OCI-LY7 (cell line): ENCODE measurements at places on chromosomes 1 and 21.

- no peak for DNase-seq
Observed at GRCh38 chr1:157880621-157881020, 39.0 kb upstream of the CD5L start.

DNA sequence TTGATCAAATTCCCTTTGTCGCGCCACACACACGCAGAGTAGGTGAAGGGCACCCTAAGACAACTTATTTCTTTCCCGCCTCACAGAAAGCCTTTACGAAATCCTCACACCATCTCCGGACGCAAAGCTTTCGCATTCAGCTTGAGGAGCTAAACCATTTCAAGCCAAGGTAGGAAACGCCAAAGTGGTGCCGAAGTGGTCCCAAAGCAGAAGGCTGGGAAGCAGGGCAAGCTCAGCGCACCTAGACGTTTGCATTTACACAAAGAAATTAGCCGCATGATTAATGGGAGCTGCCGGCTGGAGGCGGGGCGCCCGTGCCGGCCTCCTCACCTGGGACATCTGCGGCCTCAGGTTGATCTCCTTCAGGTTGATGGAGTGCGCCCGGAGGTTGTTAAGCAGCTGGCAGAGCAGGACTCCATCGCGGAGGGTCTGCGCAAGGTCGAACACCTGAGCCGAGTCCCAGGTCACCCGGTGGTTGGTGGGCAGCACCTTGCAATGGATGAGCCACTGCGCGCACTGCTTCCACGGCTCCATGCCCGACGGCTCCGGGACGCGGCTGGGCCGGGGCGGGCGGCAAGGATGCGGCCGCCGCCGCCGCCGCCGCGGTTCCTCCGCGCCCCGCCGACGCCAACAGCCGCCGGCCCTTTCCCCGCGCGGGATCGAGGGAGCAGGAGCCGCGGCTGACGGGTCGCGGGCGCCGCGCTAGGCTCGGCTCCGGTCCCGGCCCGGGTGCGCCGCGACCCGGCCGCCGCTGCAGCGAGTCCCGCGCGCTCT lies 457 bp downstream of the VAV3 start:
- DNase-seq, result peak; percentile 46

- DNase-seq, result no peak
Observed at GRCh38 chr1:7093297-7093696, 308.0 kb downstream of the CAMTA1 start.

DNA sequence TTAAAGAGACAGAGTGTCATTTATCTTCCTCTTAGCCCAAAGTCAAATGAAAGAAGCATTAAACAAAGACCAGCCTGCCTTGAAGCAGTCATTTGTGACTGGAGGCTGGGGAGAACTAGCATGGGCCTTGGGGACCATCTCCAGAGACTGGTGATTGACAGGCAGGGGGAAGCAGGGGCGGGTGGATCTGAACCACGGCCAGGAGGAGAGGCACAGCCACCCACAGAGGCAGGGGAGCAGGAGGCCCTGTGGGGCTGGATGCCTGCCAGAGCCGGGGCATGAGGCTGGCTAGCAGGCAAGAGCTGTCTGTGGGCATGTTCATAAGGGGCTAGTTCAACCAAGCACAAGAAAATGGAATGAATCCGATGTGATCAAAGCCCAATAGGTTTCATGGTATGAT lies 73.9 kb downstream of the PLXNA2 start:
- DNase-seq, result no peak

GRCh38 chr1:36463463-36463802 lies 751 bp downstream of the MRPS15 start:
- DNase-seq, result peak; percentile 8

DNA sequence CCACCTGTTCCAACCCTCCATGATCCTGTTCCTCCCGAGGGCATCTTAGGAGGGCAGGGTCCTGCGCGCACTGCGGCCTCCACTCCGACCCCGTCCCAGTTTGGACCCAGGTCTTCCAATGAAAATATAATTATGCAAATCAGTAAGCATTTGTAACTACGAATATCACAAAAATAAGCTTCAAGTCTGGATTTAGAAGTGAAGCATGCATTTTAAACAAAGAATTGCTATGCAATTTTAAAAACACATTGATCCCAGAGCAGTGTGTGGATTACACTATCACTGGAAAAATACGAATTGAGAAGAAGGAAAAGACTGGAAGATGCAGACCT lies 673 bp downstream of the PRMT2 start:
- DNase-seq, result no peak

- DNase-seq, result no peak
Observed at GRCh38 chr1:55724551-55725325, 509.6 kb upstream of the USP24 start.

GRCh38 chr1:51575406-51576084 lies 41.3 kb upstream of the OSBPL9 start:
- no peak for DNase-seq

DNA sequence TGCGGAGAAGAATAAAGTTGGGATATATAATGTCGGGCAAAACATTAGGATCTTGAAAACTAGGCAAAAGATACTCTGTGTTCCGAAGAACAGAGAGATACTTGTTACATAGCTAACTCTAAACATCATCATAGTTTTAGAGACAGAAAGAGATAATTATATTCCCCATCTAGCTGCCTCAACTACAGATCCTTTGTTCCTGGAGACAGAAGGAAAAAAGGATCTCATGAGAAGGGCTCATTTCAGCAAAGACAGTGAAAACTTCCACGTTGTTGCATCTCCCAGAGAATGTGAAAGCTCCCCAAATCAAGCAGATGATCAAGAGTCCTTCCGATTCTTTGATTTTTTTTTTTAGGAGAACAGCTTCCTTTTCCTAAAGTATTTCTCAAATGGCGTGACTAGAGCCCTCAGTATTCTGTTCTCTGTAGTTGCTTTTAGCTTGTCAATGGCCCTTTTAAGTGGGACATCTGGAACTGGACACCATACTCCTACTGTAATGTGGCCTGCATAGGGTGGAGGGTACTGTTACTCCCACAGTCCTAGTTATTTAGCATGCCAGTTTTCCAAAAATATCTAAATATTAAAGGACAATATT lies 1048.2 kb downstream of the TTLL7 start:
- DNase-seq, result no peak

GRCh38 chr1:64913361-64914015 lies 52.9 kb downstream of the JAK1 start:
- no peak for DNase-seq

DNA sequence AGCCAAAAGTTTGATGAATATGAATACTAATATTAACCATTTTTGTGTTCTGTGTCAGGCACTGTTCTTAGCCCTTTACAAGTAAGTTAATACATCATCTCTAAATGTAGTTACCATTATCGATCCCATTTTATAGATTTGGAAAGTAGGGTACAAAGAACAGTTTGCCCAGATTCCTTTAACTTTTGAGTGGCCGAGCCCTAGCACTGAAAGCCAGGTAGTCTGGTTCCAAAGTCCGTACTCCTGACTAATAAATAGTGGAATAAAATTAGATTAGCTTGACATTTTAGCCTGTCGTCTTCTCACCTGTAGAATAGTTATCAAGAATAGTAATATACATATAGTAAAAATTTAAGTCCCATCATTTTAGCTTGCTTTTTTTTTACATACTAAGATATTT lies 70.6 kb downstream of the PTBP2 start:
- no peak for DNase-seq

- no peak for DNase-seq
Observed at GRCh38 chr1:220616836-220617235, 73.3 kb upstream of the C1orf115 start.

DNA sequence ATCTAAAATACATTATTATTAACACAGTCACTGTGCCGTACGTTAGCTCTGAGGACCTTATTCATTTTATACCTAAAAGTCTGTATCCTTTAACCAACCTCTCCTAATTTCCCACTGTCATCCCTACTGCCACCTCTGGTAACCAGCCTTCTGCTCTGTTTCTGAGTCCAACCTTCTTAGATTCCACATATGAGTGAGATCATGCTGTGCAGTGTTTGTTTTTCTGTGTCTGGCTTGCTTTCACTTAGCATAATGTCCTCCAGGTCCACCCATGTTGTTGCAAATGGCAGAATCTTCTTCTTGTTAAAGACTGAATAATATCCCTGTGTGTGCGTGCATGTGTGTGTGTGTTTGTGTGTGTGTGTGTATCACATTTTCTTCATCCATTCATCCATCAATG lies 64.2 kb downstream of the ETS2 start:
- no peak for DNase-seq

DNA sequence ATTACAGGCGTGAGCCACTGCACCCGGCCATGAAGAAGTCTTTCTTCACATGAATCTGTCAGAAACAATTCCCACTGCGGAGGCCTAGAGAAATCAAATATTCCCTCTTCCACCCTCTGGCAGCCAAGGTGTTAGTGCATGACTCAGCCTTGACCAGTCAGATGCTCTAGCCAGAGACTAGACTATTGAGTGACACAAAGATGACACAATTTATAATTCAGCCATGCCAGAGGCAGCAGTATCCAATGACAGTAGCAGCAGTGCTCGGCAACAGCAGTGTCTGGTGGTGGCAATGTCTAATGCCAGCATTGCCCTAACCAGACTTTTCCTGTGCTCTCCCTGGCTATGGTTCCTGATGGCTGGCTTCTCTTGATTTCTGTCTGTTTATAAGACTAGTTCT lies 8.7 kb downstream of the CTXND2 start:
- no peak for DNase-seq
